ENCODE measurements at places on chromosomes 12 and 14. TPM values are rescaled to one million over a fixed set of nuclear protein-coding genes. Genes with fewer than 3 reads are reported as not detected.

The ARHGEF40 gene
- total RNA-seq: 0.75 TPM

The MMP17 gene
- not detected for total RNA-seq

The CD4 gene
- 5.4 TPM for total RNA-seq

The CIT gene
- 25.7 TPM for total RNA-seq

The LRCOL1 gene
- not detected for total RNA-seq

The CLEC14A gene
- total RNA-seq: not detected

The CIROP gene
- total RNA-seq: not detected

The KRT2 gene
- total RNA-seq: not detected

The KLRF1 gene
- 1.7 TPM for total RNA-seq

The EAPP gene
- total RNA-seq: 21.4 TPM

The CCT2 gene
- total RNA-seq: 394 TPM

The GLI1 gene
- 1.0 TPM for total RNA-seq

The ATP2B1 gene
- total RNA-seq: 45.5 TPM

The SERPINA12 gene
- total RNA-seq: not detected

The SDR9C7 gene
- total RNA-seq: not detected

The LALBA gene
- total RNA-seq: not detected

The STON2 gene
- total RNA-seq: 0.55 TPM

The CCDC177 gene
- total RNA-seq: not detected

The KRT77 gene
- not detected for total RNA-seq

The KRT81 gene
- 0.22 TPM for total RNA-seq

The TAS2R20 gene
- total RNA-seq: 1.6 TPM

The AKAP3 gene
- 0.71 TPM for total RNA-seq

The PLEKHD1 gene
- total RNA-seq: 0.21 TPM

The MEG3 gene
- not detected for total RNA-seq

The MYF5 gene
- total RNA-seq: not detected

The CCDC198 gene
- total RNA-seq: not detected

The FAM181A gene
- not detected for total RNA-seq

The TMEM132C gene
- not detected for total RNA-seq

The B4GALNT3 gene
- total RNA-seq: 20.6 TPM

The RHEBL1 gene
- total RNA-seq: 21.9 TPM

The ZNF891 gene
- 1.4 TPM for total RNA-seq

The GPRC5A gene
- not detected for total RNA-seq

The GPR84 gene
- 91.5 TPM for total RNA-seq

The ERP29 gene
- total RNA-seq: 61.7 TPM

The CHURC1 gene
- total RNA-seq: 27.8 TPM

The PRICKLE1 gene
- not detected for total RNA-seq

The ASPG gene
- not detected for total RNA-seq

The STAC3 gene
- total RNA-seq: 6.1 TPM

The TAS2R7 gene
- total RNA-seq: not detected

The SCN8A gene
- 0.50 TPM for total RNA-seq

The SLC25A21 gene
- total RNA-seq: not detected

The AMDHD1 gene
- total RNA-seq: 2.1 TPM

The TPPP2 gene
- total RNA-seq: not detected

The GDF11 gene
- 5.0 TPM for total RNA-seq

The SLC5A8 gene
- total RNA-seq: not detected

The INSM2 gene
- not detected for total RNA-seq

The ZC2HC1C gene
- 1.4 TPM for total RNA-seq

The FAM90A1 gene
- total RNA-seq: 0.36 TPM

The HOXC9 gene
- not detected for total RNA-seq

The KCNC2 gene
- total RNA-seq: not detected

The TPH2 gene
- total RNA-seq: not detected

The VAMP1 gene
- total RNA-seq: 24.1 TPM

The PNMA1 gene
- 18.9 TPM for total RNA-seq

The ART4 gene
- total RNA-seq: not detected
